Immature natural killer cell (primary cell): ENCODE measurements at places on chromosomes 7 and 10. TPM values are rescaled to one million over a fixed set of nuclear protein-coding genes. Genes with fewer than 3 reads are reported as not detected.

The FAM237B gene
- polyA plus RNA-seq = not detected

The FMC1 gene
- polyA plus RNA-seq = 35.9 TPM

The PNPLA8 gene
- 31.7 TPM for polyA plus RNA-seq

The NODAL gene
- polyA plus RNA-seq = not detected

The PON3 gene
- polyA plus RNA-seq = not detected

The ZNF239 gene
- polyA plus RNA-seq = 0.43 TPM

The LAMB4 gene
- not detected for polyA plus RNA-seq

The FOXP2 gene
- not detected for polyA plus RNA-seq

GRCh38 chr7:28539289-28539981 is 127.1 kb downstream of the CREB5 start:
- no peak for DNase-seq

GRCh38 chr10:28738200-28738599 is 60.9 kb downstream of the BAMBI start:
- no peak for DNase-seq

- DNase-seq = no peak
Measured at GRCh38 chr7:11193131-11193867, 219.6 kb downstream of the PHF14 start.

GRCh38 chr7:112421666-112422486 is 28.4 kb upstream of the IFRD1 start:
- no peak for DNase-seq

DNA sequence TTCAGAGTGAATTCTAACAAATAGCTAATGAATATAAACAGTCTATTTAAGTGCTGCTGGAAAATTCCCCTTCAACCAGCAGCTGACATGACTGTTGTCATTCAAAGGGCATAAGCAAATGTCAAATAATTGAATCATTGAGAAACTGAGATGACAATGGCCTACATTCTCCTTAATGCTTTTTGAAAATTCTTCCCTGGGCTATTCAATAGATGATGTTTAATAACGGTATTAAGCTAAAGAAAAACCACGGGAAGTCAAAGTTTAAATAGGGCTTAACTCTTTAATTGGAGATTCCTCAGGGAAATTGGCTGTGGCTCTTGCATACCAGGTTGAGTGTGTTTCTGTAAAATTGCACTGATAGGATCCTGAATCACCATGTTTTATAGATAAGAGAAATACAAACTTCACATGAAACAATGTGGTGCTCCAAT is 77.0 kb downstream of the ARL4A start:
- DNase-seq = no peak

- DNase-seq = no peak
Measured at GRCh38 chr10:69831231-69831855, 29.6 kb downstream of the COL13A1 start.

GRCh38 chr10:93469454-93469853 is 12.7 kb downstream of the MYOF start:
- no peak for DNase-seq

GRCh38 chr7:14900051-14900450 is 2.5 kb downstream of the DGKB start:
- DNase-seq = no peak

DNA sequence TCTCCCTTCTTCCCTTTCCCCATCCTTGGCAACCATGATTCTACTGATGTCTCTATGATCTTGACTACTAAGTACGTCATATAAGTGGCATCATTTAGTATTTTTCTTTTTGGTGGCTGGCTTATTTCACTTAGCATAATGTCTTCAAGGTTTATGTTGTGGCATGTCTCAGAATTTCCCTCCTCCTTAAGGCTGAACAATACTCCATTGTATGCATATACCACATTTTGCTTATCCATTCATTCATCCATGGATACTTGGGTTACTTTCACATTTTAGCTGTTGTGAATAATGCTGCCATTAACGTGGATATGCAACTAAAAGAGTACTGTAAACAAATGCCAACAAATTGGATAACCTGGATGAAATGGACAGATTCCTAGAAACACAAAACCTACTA is 60.8 kb downstream of the BMPR1A start:
- DNase-seq = no peak

- no peak for DNase-seq
Measured at GRCh38 chr7:26379711-26380110, 88.0 kb downstream of the SNX10 start.

GRCh38 chr10:98361131-98362025 is 53.6 kb downstream of the PYROXD2 start:
- DNase-seq = no peak

DNA sequence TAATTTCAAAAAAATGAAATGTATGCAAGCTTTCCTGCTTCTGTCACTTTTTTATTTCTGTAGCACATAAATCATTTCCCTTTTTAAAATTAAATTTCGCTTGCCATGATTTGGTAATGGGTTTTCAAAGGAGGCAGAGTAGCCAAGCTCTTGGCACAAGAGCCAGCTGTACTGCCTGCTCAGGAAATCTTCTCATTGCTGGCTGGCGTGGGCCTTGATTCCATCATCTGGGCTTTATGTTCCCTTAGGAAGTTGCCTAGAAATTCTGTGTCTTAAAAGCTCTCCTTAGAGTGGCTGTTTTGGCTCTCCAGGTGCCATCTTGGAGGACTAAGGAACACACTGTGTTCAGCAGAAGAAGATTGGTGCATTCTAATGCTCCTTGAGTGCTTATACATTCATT is 107.4 kb downstream of the ARID5B start:
- DNase-seq = no peak

DNA sequence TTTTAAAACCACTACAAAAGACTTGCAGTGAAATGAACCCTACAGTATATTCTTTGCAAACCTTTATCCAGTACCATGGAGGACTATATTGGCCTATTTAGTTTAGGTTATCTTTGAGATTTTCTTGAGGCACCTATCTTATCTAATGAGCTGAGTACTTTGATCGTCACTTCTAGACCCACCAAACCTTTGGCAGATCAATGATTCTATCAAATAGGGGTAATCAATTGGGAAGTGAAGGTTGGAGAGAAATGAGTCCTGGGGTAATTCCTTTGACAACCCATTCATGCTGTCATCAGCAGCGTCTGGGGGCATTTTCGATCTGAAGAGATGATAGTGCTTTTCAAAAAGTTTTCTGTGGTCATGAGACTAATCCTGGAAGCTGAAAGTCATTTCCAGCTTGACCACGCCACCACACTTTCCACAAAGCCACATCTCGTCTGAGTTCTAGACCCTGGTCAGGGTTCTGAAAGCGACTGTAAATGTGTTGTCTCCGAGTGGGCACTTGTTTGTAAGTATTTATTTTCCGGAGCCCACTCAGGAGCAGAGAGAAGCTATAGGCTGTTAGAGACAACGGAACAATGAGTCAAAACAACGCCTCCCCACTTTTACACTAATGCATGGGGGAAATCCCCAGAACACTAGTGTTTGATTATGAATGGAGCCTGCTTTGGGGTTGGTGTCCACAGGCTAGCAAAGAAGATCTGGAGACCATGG is 4.8 kb downstream of the EGR2 start:
- DNase-seq = peak; percentile 19

DNA sequence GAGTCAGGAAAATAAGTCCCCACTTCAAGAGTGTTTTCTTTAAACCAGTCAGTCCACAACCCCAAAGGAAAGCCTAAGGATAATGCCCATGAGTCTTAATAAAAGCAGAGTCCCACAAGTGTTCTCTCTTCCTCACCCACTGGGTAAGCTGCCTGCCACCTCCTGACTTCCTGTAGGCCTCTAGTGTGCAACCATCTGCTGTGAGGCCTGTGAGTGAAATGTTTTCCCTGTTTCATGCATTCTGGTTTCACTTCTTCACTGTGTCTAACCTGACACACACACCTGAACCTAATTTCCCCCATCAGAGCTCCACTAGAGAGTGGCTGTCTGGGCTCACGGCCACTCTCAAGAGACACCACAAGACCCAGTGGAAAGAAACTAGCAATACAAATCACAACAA is 38.9 kb upstream of the GDF10 start:
- no peak for DNase-seq

DNA sequence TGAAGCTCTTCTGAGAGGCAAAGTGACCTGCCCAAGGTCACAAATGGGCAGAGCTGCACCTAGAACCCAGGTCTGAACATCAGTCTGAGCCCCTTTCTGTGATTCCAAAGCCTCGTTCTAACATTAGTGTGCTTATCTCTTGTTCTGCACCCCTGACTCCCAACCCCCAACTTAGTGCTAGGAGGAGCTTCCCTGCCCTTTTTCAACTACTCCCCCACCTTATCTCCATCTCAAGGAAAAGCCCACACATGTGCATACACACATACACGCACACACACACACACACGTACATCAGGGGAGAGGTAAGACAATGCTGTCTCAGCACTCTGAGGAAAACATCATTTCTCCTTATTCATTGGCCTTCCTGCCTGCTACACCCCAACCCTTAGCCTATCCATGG is 8.3 kb downstream of the PRRT4 start:
- no peak for DNase-seq

GRCh38 chr7:75916259-75916658 is 1.3 kb downstream of the POR start:
- no peak for DNase-seq

DNA sequence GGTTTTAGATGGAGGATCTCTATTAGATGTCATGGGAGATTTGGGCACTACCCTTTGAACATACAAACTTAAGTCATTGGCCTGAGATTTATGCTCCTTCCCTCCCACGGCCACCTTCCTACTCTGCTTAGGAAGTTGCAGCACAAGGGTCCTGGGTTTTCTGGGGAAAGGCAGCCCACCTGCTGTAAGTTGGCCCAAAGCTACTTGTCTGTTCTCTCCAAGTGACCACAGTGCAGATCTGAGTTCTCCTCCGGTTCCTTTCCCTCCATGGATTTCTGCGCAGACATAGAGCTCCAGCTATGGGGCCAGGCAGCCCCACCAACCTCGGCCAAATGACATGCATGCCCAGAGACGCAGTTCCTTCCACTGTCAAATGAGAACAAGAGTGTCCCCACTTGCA is 12.8 kb upstream of the C10orf53 start:
- no peak for DNase-seq

DNA sequence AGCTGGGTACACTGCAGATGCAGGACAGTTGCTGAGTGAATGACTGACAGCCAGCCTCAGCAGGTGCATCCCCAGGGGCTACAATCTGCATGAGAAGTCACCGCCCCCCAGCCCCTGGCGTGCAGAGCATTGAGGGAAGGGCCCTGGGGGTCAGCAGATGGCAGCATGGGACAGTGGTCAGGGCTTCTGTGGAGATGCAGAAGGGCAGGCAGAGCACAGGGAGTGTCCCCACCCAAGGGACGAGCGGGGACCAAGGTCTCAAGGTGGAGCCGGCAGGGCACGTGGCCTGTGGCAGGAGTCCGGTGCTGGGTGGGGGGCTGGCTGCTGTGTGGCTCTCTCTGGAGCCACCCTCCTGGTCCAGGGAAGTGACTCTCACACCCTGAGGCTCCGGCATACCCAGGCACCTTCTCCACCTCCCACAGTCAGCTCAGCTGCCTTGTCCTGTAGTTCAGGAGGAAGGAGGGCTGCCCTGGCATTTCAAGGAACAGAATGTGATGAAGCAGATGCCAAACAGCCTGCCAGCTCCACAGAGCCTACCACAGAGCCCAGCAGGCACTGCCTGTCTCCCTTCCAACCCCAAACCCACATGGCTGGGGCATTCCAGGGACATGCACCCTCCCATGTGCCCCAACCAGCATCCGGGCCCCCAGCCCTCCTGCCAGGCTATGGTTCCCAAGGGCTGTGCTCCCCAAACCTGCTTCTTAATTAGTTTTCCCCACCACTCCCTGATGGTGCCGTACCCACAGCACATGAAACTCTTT is 114.5 kb downstream of the TMEM130 start:
- no peak for DNase-seq

DNA sequence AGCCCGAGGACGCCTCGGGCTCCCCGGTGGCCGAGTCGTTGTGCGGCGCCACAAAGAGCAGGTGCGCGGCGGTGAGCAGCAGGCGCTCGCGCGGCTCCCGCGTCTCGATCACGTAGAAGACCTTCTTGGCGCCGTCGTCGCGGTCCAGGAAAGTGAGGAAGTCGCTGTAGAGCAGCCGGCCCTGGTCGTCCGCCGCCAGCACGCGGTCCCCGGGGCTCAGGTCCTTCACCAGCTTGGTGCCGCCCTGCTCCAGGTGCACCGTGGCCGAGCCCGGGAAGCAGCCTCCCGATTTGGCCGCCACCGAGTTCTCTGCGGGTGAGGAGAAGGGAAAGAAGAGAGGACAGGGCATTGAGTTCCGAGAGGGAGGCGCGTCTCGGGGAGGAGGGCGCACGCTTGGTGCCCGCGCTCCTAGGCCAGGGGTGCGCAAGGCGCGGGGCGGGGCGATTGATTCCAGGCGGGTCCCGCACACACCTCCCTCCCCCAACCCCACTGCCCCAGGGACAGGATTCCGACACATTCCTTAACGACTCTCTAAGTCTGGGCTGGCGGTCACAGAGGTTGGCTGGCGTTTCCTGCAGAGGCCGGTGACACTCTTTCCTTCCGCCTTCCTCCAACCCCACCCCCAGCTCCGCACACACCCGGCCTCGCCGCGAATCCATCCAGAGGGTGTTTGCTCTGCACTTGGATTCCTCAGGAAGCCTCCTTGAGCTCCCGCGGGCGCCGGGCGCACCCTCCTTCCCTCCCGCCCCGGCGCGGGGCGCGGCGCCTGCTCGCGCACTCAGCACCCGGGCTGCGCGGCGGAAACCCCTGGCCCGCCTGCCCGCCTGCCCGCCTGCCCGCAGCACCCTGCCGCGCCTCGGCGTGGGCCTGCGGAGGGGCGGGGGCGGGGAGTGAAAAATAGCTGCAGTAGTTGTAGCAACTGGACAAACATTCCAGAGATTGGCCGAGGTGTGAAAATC is 8.6 kb downstream of the SHH start:
- no peak for DNase-seq

- DNase-seq = no peak
Measured at GRCh38 chr7:44517175-44517574, 24.0 kb downstream of the NPC1L1 start.

GRCh38 chr10:77849039-77849664 is 77.4 kb downstream of the DLG5 start:
- DNase-seq = no peak

DNA sequence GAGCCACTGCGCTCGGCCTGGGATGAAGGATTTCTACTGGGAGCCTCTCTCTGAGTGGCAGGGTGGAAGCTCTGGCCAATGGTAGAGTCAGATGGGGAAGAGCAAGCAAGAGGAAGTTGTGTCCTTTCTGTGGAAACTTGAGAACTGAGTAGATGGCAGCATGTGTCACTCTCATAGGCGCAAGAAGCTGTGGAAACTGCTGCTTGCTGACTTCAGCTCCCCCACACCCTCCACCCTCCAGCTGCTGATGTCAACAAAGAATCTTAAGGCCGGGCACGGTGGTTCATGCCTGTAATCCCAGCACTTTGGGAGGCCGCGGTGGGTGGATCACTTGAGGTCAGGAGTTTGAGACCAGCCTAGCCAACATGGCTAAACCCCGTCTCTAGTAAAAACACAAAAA is 39.8 kb upstream of the SRGN start:
- peak; percentile 54 for DNase-seq

DNA sequence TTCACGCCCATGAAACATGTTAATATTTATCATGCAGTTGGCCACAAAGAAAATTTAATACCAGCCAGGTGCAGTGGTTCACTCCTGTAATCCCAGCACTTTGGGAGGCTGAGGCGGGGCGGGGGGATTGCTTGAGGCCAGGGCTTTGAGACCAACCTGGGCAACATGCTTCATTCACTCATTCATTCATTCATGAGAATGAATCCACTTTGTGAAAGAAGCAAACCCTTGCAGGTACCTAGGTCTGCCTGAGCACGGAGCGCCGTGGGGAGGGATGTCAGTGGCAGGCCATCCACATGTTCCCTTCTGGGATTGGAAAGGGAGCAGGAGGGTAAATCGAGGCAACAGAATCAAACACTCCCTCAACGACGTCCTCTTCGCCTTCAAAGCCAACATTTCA is 4.7 kb downstream of the ANXA11 start:
- DNase-seq = no peak
